ENCODE measurements at places on chromosomes 4 and X. TPM values are rescaled to one million over a fixed set of nuclear protein-coding genes. Genes with fewer than 3 reads are reported as not detected.
A peak's percentile ranks its signal among the peaks of the same experiment; 100 is the strongest.

- no peak for DNase-seq
Observed at GRCh38 chr4:69167300-69167699, 47.2 kb downstream of the UGT2B11 start.

DNA sequence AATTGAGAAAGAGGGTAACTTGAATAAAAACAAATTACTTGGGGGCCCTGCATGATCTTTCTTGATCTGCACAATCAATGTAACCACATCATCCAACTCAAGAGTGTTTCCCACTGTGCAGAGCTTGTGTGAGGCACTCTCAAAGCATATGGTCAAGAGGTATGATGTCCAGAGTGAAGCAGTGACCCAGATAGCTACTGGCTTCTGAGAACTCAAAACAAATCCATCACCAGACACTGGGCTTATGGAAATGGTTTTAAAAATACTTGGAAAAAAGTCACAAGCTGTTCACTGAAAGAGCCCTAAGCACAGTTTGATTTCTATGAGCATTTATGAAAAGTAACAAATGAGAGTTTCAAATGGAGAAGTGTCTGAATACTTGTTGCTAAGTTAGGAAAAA lies 361.0 kb downstream of the GRXCR1 start:
- DNase-seq = no peak

DNA sequence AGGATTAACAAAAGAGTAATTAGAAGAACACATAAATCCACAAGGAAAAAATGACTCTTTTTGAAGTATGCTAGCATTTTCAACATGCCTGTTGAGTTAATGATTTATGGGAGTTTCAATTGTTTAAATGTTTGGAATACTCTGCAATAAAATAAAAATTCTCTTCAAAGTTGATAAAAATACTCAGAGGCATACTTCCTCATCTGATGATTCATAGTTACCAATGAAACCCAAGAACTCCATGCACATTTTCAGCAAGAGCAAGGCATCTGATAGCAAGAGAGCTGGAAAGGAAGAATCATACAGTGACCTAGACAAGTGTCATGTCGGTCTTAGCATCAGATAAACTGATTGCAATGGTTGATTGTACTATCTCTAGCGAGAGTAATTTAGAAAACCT lies 443.7 kb upstream of the ATOH1 start:
- DNase-seq = no peak

GRCh38 chrX:39164212-39164611 lies 363.0 kb downstream of the MID1IP1 start:
- DNase-seq = no peak

DNA sequence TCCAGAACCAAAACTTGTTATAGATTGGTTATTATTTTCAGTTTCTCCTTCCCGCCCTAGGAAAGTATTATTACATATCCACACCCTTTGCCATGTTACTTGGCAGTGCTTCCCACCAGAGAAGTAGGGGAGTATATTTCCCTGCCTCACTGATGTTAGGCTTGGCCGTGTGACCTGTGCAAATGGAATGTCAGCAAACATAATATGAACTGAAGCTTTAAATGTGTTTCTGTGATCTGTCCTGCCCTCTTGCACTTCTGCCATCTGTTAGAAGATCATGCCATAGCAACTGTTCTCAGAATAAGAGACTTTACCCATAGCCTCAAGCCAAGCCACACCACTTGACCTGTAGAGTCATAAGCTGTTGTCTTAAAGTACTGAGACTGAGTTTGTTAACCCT lies 36.7 kb upstream of the NEUROG2 start:
- DNase-seq = no peak

GRCh38 chr4:31089815-31090214 lies 369.6 kb downstream of the PCDH7 start:
- DNase-seq = no peak

DNA sequence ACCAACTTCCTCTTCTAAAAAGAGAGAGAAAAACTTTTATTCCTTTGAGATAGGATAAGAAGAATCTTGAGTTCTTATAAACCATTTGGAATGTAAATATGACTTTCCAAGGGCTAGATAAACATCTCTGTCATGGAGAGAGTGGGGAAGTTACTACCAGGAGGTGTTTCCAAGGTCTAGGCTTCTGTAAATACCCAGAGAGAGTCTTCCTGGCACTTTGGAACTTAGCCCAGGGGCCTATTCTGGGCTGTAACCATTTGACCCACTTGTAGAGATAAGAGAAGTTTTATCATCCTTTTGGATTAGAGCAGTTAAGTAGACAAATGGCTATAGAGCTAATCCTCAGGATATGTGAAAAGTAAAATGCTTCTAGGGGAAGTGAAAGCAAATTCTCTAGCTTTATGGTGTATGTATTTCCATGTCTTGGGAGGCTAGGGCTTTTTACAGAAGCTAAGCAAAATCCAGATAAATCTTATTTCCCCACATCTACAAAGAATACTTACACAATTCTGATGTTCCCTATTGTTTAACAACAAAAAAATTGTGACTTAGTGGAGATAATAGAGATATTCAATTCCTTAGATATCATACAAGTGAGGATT lies 51.1 kb downstream of the MCUB start:
- no peak for DNase-seq

DNA sequence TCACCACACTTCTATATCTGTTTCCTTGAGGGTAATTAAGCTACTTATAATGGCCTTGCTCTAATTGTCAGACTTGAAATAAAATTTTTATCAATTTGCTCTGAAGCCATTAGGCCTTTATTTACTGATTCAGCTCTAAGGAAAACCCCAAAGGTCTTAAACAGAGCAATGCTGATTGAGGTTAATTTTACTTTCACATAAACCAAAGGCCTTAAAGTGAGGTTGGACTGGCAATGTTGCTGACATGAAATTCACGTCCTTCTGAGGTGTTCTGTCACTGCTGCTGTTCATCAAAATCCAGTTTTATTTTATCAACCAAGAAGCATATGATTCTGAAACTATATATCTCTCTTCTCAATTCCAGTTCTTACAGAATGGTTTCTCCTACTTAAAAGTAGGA lies 21.7 kb upstream of the GPRIN3 start:
- DNase-seq = no peak

- DNase-seq = no peak
Observed at GRCh38 chr4:107467461-107467860, 252.6 kb downstream of the PAPSS1 start.

- DNase-seq = no peak
Observed at GRCh38 chrX:147735364-147735763, 176.4 kb upstream of the FMR1 start.

GRCh38 chr4:23902222-23902804 lies 12.5 kb upstream of the PPARGC1A start:
- DNase-seq = no peak

DNA sequence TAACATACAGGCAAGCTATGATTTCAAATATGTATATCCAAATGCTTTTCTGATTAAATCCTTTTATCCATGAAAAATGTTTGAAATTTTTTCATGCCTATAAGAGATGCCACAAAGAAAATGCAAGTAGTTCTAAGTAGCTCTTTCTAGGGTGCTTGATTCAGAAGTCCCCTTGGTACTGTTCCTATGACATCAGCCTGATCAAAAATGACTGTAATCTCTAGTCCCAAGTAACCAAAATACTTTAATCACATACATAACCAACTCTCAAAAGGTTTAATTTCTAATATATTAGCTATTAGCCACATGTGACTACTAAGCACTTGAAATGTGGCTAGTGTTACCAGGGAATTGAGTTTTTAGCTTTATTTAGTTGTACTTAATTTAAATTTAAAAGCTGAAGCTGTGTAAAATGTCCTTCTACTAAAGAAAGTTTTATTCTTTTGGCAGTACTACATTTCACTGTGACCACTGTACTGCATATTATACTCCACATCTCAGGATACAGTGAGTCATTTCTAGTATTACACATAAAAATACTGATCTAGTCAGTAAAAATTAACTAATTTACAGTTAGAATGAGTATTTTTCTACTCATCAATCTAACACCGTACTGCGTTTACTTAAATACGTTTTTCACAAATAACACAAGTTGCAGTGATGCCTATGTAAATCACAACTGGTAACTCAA lies 33.9 kb downstream of the FBXW7 start:
- DNase-seq = no peak

DNA sequence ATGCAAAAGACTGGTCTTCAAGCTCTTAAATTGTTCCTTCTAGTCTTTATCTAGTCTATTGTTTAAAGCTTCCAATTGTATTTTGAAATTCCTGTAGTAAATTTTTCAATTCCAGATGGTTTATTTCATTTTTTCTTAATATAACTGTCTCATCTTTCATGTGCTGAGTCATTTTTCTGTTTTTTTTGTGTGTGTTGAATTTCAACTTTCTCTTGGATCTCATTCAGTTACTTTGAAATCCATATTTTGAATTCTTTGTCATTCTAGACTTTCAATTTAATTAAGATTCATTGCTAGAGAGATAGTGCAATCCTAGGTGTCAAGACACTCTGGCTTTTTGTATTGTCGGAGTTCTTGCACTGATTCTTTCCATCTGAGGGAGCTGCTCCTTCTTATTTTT lies 128.0 kb upstream of the PRKG2 start:
- no peak for DNase-seq

GRCh38 chr4:145938618-145939440 lies at the start of gene ZNF827:
TSS of gene ZNF827 (minus strand) at chr4:145938823. CDS start at chr4:145938407, 416 bp downstream.
- peak; percentile 70 for DNase-seq

UGT2B11 gene
- total RNA-seq = not detected

PLXNB3 gene
- 2.1 TPM for total RNA-seq

GJB1 gene
- total RNA-seq = 0.26 TPM

RGN gene
- total RNA-seq = not detected
